ENCODE measurements at places on chromosomes 4 and X.

- DNase-seq = peak; percentile 33
Observed at GRCh38 chr4:27010334-27010940, 149.8 kb downstream of the STIM2 start.

- no peak for DNase-seq
Observed at GRCh38 chr4:121041307-121042090, 30.8 kb downstream of the NDNF start.

DNA sequence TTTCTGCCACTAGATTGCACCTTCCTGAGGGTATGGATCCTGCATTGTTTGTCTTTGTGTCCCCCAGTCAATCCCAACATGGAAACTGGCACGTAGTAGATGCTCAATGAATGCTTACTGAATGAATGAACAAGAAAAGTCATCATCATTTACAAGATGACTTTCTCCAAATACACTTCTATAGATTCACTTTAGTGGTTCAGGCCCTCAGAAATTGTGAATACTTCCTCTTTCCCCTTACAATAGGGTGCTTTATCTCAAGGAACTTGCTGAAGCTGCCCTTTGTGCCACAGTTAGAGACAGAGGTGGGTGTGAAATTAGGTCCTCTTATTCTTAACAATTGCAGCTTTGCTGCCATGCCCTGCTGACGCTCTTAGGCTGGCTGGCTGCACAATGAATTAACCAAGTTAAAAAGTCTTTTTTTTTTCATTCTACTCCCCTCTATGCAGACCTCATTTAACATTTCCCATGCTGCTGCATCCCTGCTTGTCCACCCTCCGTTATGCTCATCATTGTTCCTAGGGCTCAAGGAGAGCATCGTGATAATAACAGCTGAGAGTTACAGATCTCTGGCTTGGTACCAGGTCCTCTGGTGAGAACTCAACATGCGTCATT is 108.0 kb upstream of the ZNF518B start:
- DNase-seq = no peak

GRCh38 chr4:2814627-2815270 is 21.9 kb downstream of the SH3BP2 start:
- DNase-seq = no peak

DNA sequence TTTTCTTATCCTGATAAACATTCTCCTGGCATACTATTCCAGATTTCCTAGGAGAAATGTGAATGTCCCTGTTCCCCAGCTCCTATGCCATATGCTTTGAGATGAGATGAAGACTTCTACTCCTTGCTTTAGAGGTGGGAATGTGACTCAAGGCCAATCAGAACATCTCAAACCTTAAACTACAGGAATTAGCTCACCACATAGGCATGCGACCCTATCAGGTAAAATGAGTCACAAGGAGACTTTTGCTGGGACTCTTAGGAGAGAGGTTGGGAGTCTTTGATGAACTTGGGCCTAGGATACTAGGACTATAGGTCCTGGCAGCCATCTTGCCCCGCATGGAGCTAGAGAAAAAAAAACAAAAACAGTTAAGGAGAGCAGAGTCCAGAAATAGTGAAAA is 5.8 kb upstream of the USO1 start:
- DNase-seq = no peak

GRCh38 chrX:47047989-47048388 is 30.3 kb upstream of the RGN start:
- DNase-seq = no peak

GRCh38 chr4:47451657-47452056 is 11.8 kb downstream of the COMMD8 start:
- no peak for DNase-seq

- DNase-seq = no peak
Observed at GRCh38 chr4:20954541-20954940, 254.3 kb downstream of the PACRGL start.

DNA sequence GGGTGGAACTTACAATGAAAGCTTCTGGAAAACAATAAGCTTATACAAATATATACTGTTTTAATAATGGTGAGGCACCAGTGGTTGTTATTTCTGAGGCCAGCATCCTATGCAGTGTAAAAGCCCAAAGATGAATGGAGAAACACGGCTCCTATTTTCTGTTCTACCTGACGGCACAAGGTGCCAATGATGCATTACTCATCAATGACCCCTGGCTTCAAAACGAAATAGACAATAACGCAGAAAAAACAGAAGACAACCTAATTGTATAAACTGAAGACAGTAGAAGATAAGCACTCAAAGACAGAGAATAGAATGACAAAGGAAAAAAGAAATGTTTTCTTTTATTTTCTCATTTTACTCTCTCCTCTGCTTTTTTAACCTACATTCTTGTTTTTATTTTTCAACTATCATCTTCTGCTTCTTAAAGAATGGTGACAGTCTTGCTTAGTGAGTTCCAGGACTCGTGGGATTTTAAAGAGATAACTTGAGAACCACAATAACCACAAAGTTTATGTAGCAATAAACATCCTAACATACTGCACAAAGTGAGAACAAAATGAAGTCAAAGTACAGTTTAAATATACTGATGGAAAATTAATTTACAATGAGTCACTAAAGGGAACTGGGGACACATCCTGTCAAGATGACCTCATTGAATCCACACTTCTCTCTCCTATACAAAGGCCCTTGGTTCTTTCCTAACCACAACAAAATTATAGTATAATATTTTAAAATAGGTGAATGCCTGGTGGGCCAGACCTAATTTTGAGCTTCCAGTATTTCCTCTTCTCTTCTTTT is 169.8 kb downstream of the BTC start:
- no peak for DNase-seq

DNA sequence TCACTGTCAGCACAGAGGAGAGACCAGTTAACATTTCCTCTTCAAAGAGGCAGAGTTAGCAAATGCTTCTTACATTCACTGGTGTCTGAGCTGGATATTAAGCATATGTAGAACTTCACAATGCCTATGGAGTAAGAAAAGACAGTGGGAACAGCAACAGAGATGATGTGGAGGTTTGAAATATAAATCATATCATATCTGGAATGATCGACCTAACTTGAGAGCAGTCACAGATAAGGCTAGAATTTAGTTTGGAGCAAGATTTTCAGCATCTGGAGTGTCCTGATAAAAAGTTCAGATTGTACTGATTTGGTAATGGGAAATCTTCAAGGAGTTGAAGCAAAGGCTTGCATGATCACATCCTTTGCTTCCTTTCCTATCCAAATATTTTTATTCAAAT is 90.5 kb upstream of the ANKRD50 start:
- DNase-seq = no peak

DNA sequence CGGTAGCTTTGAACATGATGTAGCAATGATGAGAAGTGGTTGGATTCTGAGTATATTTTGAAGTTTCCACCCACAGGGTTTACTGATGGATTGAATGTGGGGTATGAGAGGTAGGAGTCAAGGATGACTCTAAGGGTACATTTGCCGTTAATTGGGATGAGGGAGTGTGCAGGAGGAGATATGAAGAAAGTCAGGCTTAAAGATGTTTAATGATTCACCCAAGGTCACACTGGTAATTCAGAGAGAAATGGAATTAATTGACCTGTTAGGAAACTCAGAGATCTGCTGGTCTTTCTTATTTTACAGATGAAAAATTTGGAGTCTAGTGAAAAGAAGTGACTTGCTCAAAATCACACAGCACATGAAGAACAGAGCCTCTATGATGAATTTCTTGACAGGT is 390.7 kb downstream of the GBA3 start:
- DNase-seq = no peak

DNA sequence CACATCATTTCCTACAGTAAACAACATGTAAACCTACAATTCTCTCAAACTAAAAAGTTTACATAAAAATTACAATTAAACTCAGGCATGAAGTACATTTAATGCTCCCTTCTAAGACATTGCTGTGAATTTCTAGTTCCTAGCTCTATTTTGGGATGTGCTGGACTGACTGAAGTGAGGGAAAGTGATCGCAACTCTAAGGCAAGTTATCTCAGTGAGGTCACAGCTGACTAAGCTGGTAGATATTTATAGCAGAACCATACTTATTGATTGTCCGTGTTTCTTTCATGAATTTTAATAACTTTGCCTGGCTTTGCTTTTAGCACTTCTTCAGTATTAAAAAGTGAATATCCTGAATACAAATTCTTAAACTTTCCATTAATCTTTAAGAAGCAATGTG is 570.4 kb upstream of the GALNTL6 start:
- no peak for DNase-seq

DNA sequence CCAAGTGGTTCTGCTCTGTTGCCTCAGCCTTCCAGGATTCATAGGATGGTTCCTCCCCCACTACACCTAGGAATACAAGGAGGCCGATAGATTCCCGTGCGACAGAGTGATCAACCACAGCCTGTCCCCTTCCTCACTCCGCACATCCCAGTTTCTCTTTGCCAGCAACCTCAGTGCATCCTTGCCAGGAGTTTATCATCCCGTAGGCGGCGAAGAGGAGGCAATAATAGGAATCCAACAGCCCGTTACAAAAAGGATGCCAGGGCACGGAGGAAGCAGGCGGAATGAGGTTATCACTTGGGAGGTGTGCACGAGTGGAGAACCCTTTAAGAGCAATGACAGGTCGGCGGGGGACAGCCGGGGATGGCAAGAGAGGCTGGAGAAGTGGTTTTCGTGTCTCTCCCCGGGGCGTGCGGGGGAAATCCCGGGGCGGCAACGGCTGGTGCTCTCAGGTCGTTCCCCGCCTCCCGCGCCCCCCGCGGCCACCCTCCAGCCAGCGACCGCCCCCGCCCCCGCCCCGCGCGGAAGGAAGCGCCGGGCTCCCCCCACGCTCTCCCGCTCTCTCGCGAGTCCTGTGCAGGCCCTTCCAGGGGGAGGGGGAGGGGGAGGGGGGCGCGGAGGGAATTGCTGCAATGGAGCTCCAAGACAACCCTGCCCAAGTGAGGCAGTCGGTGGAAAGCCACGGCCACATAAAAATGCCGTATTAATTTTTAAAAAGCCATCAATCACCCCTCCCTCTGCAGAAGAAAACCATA is 1.6 kb downstream of the PPP3CA start:
- DNase-seq = peak; percentile 65

- DNase-seq = no peak
Observed at GRCh38 chr4:20645236-20645635, 55.0 kb upstream of the PACRGL start.

DNA sequence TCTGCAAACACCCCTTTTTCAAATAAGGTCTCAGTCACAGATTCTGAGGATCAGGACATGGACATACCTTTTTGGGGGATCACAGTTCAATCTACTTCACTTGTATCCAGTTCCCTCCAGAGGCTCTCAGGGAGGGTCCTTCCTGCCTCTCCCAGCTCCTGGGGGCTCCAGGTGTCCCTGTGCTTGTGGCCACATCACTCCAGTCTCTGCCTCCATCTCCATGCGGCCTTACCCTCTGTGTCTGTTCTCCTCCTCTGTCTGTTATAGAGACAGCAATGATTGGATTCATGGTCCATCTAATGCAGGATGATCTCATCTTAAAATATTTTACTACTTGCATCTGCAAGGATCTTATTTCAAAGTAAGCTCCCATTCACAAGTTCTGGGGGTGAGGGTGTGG is 269.6 kb downstream of the ASMT start:
- no peak for DNase-seq

DNA sequence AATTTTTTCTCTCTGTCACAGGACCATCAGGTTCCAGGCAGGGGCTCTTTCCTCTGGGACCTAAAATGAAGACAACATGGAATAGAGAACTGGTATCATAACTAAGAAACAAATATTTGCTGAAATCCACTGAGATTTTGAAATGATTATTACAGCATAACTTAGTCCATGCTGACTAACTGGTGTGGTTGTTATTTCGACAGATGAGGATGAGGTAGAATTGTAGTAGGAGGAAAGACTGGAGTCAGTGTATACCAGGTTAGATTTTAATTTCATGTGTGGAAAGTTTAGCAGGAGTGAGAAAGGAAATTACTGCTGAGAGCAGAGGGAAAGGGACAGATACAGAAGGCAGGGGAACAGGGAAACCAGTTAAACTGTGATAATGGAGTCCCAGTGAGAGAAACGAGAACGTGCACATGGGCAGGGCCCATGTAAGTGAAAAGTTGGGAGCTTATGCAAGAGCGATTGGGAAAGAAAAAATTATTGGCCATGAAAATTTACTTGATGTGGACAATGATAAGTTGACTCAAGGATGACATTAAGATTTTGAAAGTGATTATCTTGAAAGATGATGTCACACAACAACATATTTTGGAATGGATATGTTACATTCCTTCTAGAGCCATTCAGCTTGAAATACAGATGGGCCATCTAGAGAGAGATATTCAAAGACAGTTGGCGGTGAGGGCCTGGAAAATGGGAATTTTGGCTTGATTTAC is 98.7 kb upstream of the DDIT4L start:
- no peak for DNase-seq

GRCh38 chrX:18075603-18076002 is 145.1 kb downstream of the BEND2 start:
- DNase-seq = no peak

DNA sequence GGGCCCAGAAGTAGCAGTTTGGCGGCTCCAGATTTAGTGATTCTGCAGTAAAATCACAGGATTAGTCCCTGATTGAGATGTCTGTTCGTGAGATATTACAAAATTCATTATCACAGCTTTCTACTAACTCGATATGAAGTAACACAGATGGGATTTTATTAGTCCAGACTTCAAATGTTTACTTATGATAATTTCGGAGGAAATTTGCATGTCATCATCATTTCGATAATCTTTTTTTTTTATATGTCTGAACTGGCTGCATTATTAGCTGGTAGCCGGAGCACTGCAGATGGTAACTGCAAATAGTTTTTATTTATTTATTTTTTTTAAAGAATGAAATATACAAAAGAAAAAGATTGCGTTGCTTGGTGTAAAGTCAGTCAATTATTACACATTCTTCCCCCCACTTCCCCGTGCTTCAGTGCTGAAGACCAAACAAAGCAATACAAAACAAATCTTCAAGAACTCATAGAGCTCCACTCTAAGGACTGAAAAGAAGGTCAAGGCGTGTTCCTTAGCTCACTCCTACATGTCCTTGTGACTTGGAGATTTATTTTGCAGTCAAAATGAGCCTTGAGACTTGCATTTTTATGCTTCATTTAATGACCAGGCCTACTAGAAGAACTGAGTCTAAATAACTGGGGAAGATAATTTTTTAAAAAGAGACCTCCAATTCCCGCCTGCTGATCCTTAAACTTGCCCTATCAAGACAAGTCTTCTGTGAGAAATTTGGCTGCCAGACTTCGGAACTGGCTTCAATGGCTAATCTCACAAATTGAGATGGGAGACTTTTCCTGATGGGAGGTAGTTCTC is 11.7 kb upstream of the PITX2 start:
- no peak for DNase-seq

DNA sequence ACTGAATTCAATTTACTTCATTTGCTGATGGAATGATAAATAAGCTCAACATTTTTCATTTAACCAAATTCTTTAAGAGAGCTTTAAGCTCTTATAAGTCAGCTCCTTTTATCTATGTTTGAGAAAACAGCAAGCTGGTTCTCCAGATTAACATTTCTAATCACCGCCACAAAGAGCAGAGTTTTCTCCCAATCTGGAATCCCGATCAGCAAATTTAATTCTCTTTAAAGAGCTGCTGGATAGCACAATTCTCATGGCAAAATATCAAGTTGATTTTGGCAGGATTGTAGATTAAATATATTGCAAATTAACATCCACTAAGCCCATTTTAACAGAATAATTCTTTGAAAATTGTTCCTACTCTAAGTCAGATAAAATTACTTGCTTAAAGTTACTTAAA is 48.8 kb downstream of the RPS6KA3 start:
- no peak for DNase-seq

All from GM10248 (cell line).